Left ventricle myocardium inferior (tissue), 1 donor: ENCODE measurements at places on chromosomes 4 and X. TPM values are rescaled to one million over a fixed set of nuclear protein-coding genes. Genes with fewer than 3 reads are reported as not detected.

Gene GPC3
- 5.4 TPM for total RNA-seq

DNA sequence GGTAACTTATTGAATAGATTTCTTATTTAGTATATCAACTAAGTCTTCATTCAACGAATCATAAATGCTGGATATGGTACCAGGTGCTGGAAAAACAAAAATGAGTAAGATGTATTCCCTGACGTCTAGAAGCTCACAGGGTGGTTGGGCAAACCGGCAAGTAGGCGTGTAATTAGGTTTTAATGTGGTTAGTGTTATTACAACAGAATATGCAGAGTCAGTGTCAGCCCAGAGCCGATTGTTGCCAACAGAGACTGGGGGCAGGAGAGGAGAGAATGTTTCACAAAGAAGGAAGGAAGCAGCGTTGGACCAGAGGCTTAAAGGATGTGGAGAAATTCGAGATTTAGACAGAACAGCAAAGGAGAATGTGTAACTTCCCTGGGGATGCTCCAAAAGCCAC, 111.7 kb downstream of the TENM3 start:
- peaks cover 13% of the 10 kb centered on the region for H3K27me3 ChIP-seq
- no peaks in the 10 kb centered on the region for H3K36me3 ChIP-seq
- H3K4me1 ChIP-seq = no peaks in the 10 kb centered on the region
- no peak overlapping the region for H3K4me3 ChIP-seq
- H3K27ac ChIP-seq = no peak overlapping the region

Gene PGM2
- total RNA-seq = 11.5 TPM

- H3K27me3 ChIP-seq = no peaks in the 10 kb centered on the region
- no peaks in the 10 kb centered on the region for H3K4me1 ChIP-seq
- H3K27ac ChIP-seq = no peak overlapping the region
- no peak overlapping the region for H3K4me3 ChIP-seq
- H3K36me3 ChIP-seq = no peaks in the 10 kb centered on the region
Measured at GRCh38 chrX:20542072-20542471, 275.4 kb upstream of the RPS6KA3 start.

DNA sequence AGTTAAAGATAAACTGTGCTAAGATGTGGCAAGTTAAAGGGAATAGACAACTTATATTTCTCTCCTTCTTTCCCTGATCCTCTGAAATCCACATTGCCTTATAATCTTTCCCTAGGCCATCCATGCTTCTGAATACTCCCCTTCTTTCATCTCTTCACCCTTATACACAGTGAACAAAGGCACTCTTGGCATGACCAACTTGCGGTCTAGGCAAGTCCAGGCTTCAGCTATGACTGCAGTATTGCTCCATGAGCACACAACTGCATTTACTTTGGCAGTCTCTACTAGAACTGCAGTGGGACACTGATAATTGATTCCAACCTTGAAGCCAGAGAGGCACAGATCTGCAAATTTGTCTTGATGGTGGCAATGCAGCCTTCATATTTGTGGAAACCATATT, 24.2 kb upstream of the UBA6 start:
- H3K36me3 ChIP-seq = peaks cover 9% of the 10 kb centered on the region
- H3K4me1 ChIP-seq = no peaks in the 10 kb centered on the region
- H3K27me3 ChIP-seq = no peaks in the 10 kb centered on the region
- no peak for DNase-seq
- H3K4me3 ChIP-seq = no peak overlapping the region

GRCh38 chr4:181216501-181216900, 1026.7 kb upstream of the TENM3 start:
- H3K4me1 ChIP-seq = no peaks in the 10 kb centered on the region
- DNase-seq = no peak
- no peak overlapping the region for H3K4me3 ChIP-seq
- H3K27ac ChIP-seq = no peak overlapping the region
- H3K27me3 ChIP-seq = no peaks in the 10 kb centered on the region
